Activated T-helper 1 cell treated with anti-CD3 and anti-CD28 coated beads, Interleukin-12 subunit alpha, Interleukin-12 subunit beta, Interleukin-2, Interleukin-4 antibody, amounts not matched to agents 30 ng/mL and 10 ng/mL and 1 ng/mL, durations not matched to agents 14 hours and 24 hours and 36 hours (primary cell): ENCODE measurements at places on chromosomes 12 and 14.
A peak's percentile ranks its signal among the peaks of the same experiment; 100 is the strongest.

DNA sequence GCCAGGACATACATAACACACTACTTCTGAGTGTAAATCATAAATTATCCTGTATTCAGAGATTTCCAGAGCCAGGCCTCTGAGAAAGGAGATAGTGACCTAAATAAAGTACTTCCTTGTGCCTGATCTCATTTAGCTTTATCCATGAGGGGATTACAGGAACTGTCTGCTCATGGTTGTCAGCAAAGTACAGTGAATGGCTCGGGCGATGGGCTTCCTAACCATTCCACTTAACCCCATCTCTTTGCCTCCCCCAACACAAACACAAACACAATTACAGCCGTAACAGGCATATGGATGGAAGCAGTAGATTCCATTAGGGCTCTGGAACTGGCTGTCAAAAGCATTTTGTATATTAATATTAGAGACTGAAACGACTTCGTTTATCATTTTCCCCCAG is 206.7 kb upstream of the CPNE8 start:
- H3K4me1 ChIP-seq, result no peaks in the 10 kb centered on the region
- no peak overlapping the region for H3K27ac ChIP-seq
- H3K27me3 ChIP-seq, result peaks cover 5% of the 10 kb centered on the region
- no peak for DNase-seq
- H3K36me3 ChIP-seq, result no peaks in the 10 kb centered on the region

DNA sequence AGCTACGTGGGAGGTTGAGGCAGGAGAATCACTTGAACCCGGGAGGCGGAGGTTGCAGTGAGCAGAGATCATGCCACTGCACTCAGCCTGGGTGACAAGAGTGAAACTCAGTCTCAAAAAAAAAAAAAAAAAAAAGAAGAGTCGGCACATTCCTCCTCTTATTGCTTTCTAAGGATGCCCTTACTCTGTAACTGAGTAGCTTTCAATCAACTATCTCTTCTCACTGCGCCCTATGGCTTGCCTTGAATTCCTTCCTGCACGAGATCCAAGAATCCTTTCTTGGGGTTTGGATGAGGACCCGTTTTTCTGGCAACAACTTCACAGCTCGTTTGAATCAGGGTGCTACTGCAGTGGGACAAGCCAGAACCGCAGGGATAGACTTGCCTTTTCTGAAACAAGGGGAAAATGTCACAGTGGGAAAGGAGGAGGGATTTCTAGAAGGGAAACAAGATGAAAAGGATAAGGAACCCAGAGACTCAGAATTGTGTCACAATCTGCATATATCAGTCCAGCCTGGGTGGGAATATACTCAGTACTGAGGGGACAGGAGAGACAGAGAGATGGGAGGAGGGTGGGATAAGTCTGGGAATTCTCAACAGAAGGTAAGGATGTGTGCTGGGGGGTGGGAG is 16.1 kb upstream of the RND1 start:
- H3K36me3 ChIP-seq, result no peaks in the 10 kb centered on the region
- H3K27me3 ChIP-seq, result peaks cover 45% of the 10 kb centered on the region
- no peak overlapping the region for H3K4me3 ChIP-seq
- DNase-seq, result no peak
- peaks cover 10% of the 10 kb centered on the region for H3K4me1 ChIP-seq
- no peak overlapping the region for H3K27ac ChIP-seq

DNA sequence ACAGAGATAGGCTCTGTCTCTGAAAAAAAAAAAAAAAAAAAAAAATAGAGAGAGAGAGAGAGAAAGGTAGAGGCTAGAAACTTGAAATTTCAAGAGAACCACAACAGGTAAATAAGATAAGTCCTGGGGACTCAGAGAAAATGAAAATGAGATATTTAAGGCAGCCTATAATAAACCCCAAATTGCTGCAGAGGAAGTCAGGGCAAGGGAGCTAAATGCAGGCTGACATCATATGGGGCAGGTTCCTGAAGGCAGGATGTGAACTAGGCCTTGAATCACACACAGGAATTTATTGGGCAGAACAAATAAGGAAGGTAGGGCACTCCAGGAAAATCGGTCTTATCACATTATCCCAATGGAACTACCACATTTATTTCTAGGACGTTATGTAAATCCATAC is 54.9 kb upstream of the NUDT4 start:
- peaks cover 2% of the 10 kb centered on the region for H3K27me3 ChIP-seq
- H3K27ac ChIP-seq, result no peak overlapping the region
- H3K4me3 ChIP-seq, result no peak overlapping the region
- H3K4me1 ChIP-seq, result no peaks in the 10 kb centered on the region
- no peaks in the 10 kb centered on the region for H3K36me3 ChIP-seq

DNA sequence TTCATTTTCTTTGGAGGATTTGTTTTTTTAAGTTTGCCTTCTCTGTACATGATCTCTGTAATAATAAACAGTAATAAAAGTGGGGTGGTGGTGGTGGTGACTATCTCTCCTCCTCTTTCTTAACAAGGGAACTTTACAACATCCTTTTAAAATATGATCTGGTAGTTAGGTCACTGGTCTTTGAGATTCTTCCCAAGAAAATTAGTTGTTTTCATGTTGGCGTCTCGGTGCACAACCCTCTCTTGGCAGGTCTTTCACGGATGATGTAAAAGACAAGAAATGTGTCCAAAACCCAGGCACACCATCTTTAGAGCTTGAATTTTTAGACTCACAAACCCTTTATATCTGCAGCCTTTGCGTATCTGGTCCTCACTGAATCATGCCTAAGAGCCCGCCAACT is 488.5 kb upstream of the TBX3 start:
- no peaks in the 10 kb centered on the region for H3K27me3 ChIP-seq
- H3K36me3 ChIP-seq, result no peaks in the 10 kb centered on the region
- no peaks in the 10 kb centered on the region for H3K4me1 ChIP-seq
- no peak overlapping the region for H3K27ac ChIP-seq
- DNase-seq, result no peak

DNA sequence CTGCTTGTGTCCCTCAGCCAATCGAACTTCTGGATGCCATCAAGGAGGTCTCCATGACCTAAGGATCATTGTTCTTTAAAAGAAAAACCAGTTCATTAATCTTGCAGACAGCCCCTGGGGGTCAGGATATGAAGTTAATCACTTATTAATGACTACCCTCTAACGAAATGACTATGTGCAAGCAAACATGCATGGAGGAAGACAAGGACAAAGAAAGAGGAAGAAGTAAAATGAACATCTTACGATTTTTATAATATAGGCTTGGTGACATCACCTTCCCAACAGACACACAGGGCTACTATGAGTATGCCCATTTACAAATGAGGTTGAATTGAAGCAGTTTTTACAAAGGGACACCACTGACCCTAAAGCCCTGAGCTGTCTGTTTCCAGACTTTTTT is 111.1 kb upstream of the AMIGO2 start:
- H3K27me3 ChIP-seq, result no peaks in the 10 kb centered on the region
- H3K27ac ChIP-seq, result peak overlapping the region; percentile 71
- DNase-seq, result no peak

DNA sequence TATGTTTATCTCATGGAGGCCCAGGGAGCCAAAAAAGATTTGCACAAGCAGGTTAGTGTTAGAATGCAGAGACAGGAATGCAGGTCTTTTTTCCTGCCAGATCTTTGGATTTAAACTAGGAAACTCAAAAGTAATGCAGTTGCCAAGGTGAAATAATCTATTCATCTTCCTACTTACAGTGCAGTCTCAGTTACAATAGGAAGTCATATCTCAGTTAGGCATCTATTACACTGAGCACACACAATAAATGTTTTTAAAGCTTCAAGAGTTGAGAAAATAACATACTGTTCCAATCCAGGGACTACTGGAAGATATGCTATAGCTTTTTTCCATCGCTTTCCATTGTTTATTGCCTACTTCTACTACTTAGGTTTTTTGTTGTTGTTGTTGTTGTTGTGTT is 279.3 kb upstream of the E2F7 start:
- no peaks in the 10 kb centered on the region for H3K27me3 ChIP-seq
- no peak overlapping the region for H3K27ac ChIP-seq
- no peak for DNase-seq
- H3K4me3 ChIP-seq, result no peak overlapping the region
- H3K36me3 ChIP-seq, result no peaks in the 10 kb centered on the region

GRCh38 chr14:106844608-106845285 is 1318.4 kb downstream of the TMEM121 start:
- peak; percentile 39 for DNase-seq
- H3K4me3 ChIP-seq, result peak overlapping the region; percentile 90
- H3K36me3 ChIP-seq, result no peaks in the 10 kb centered on the region
- H3K27me3 ChIP-seq, result peaks cover 39% of the 10 kb centered on the region
- peaks cover 28% of the 10 kb centered on the region for H3K4me1 ChIP-seq
- H3K27ac ChIP-seq, result peak overlapping the region; percentile 56

DNA sequence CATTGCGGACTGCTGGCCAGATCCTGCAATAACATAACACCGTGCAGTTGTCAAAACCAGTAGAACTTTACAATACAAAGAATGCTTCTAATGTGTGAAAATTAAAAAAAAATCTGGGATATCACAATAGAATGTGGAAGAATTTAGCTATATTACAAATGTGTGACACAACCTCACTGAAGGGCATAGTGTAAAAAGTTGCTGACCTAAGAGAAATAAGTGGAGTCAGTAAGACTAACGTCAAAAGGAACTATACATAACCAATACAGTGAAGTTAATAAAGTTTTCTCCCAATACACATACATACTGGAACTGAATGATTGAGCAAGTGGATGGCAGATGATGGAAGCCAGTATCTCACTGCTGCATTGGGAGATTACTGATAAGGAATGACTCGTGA is 12.4 kb downstream of the OR6C74 start:
- H3K4me1 ChIP-seq, result no peaks in the 10 kb centered on the region
- no peaks in the 10 kb centered on the region for H3K27me3 ChIP-seq
- no peak overlapping the region for H3K4me3 ChIP-seq
- H3K27ac ChIP-seq, result no peak overlapping the region

DNA sequence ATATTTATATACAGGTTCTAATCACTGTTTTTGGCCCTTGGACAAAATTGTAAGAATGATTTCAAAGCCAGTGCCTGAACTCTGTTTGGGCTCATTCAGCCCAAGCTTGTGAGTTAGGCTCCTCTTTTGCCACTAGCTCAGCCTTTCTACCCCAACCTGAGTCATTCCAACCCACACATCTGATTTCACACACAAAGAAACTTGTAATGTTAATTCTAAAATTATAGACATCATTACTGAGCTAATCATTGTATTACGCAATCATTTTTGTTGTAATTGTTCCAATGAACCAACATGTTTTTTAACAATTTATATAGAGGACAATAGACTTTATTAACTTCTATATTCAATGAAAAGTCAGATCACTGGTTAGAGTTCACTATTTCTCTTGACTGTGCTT is 441.1 kb downstream of the ETNK1 start:
- no peak overlapping the region for H3K4me3 ChIP-seq
- H3K27ac ChIP-seq, result no peak overlapping the region
- no peaks in the 10 kb centered on the region for H3K27me3 ChIP-seq
- no peaks in the 10 kb centered on the region for H3K36me3 ChIP-seq

DNA sequence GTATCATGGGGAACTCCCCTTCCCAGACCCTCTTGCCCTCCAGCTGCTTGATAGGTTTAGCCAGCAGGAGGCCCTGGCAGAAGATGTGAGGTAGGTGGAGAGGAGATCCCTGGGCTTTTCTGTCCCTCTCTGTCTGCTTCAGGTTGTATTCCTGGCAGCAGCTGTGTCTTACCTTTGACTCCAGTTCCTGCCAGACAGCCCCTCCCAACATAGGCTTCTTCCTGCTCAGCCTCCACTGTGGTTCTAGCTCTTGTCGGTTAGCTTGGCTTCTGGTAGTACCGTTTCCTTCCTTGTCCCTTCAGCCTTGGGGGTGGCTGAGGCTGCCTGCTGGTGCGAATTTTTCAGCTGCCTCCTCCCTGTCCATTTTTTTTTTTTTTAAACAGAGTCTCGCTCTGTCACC is 215.7 kb upstream of the CRY1 start:
- no peak for DNase-seq
- H3K36me3 ChIP-seq, result no peaks in the 10 kb centered on the region
- H3K4me3 ChIP-seq, result no peak overlapping the region
- H3K27me3 ChIP-seq, result peaks cover 27% of the 10 kb centered on the region
- H3K27ac ChIP-seq, result no peak overlapping the region

DNA sequence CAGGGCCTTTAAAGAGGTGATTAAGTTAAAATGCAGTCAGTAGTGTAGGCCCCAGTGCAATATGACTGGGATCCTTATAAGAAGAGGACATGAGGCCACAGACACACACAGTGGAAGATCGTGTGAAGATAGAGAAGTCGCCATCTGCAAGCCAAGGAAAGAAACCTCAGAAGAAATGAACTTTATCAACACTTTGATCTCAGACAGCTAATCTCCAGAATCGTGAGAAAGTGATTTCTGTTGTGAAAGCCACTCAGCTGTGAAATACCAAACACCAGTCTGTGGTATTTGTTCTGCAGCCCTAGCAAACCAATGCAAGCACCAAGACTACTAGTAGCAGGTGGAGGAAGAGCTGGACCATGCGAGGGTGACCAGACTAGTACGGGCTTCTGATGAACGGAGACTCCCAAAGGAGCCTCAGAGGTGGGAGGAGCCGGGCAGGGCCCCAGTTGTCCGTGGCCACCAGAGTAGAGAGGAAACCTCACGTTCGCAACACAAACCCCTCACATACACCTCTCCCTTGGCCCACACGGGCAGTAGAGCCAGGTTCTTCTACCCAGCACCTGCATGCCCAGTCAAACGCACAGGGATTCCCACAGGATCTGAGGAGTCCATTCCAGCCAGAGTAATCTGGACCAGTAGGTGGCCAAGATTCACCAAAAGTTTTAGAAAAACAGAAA is 243.0 kb downstream of the TTC8 start:
- H3K4me1 ChIP-seq, result peaks cover 6% of the 10 kb centered on the region
- no peak overlapping the region for H3K4me3 ChIP-seq
- peaks cover 26% of the 10 kb centered on the region for H3K27me3 ChIP-seq
- H3K36me3 ChIP-seq, result no peaks in the 10 kb centered on the region
- no peak for DNase-seq

- no peak overlapping the region for H3K27ac ChIP-seq
- no peak for DNase-seq
- H3K36me3 ChIP-seq, result no peaks in the 10 kb centered on the region
- H3K4me3 ChIP-seq, result no peak overlapping the region
- no peaks in the 10 kb centered on the region for H3K4me1 ChIP-seq
- H3K27me3 ChIP-seq, result no peaks in the 10 kb centered on the region
Observed at GRCh38 chr12:22574921-22575320, 30.6 kb upstream of the C2CD5 start.

- no peak for DNase-seq
- no peaks in the 10 kb centered on the region for H3K27me3 ChIP-seq
- H3K4me3 ChIP-seq, result no peak overlapping the region
- no peaks in the 10 kb centered on the region for H3K36me3 ChIP-seq
Observed at GRCh38 chr12:86724716-86725115, 468.5 kb upstream of the MGAT4C start.

- no peak overlapping the region for H3K4me3 ChIP-seq
- no peak overlapping the region for H3K27ac ChIP-seq
- no peak for DNase-seq
- H3K36me3 ChIP-seq, result no peaks in the 10 kb centered on the region
- peaks cover 18% of the 10 kb centered on the region for H3K4me1 ChIP-seq
Observed at GRCh38 chr12:93163260-93164036, 214.3 kb upstream of the NUDT4 start.

DNA sequence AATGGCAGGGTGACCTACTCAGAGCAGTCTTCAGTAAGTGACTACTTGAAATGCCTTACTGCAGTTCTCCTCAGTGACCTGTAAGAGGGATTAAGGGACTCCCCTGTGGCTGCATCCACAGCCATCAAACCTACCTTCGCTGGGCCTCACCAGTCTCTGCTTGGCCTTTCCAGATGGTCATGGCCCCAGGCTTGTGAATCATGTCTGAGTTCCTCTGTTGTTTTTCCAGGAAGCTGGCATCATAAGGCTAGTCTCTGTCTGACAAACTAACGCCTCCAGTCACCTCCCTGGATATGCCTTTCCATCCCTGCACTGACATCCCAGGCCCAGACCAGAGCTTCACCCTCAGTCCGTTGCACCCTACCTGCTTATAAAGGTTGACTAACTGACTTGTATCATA is 14.0 kb downstream of the RNASE2 start:
- no peak overlapping the region for H3K4me3 ChIP-seq
- DNase-seq, result no peak
- peaks cover 15% of the 10 kb centered on the region for H3K4me1 ChIP-seq
- H3K27me3 ChIP-seq, result peaks cover 34% of the 10 kb centered on the region
- H3K27ac ChIP-seq, result no peak overlapping the region
- H3K36me3 ChIP-seq, result no peaks in the 10 kb centered on the region
